ENCODE measurements at places on chromosomes 1 and 21.
A peak's percentile ranks its signal among the peaks of the same experiment; 100 is the strongest.

- DNase-seq = no peak
These were observed 75.3 kb upstream of the IGSF21 start for GRCh38 chr1:18032172-18032859.

DNA sequence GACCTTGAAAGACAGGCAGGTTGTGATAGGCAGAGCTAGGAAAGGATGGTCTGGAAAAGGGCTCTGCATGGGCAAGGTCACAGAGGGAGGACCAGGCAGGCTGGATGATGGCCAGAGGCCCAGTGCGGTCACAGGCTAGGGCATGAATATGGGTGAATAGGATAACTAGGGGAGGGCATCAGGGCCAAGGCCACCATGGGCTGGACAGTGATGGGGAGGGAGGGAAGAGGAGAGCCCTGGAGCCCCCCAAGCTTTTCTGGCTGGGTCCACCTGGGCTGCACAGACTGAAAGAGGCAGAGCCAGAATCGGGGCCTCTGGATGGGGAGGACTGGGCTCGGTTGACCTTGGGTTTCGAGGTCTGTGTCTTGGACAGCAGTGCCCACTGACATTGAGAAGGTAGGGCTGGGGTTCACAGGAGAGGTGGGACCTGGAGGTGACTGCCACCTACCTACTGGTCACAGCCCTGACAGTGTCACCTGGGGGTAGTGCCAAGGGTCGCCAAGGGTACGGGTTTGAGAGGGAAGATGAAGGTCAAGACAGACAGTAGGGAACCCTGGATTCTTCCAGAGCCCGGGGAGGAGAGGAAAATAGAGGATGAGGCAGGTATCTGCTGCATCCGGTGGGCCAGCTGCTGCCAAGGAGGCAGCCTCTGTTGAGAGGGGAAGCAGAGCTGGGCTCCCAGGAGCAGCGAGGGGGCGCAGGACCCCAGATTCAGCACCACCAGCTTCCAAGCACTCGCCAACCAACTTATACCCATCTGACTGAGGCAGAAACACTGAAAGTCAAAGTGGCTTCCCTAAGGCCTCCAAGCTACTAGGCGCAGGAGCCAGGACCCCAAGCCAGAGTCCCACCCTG, 6.1 kb upstream of the NPHP4 start:
- no peak for DNase-seq

GRCh38 chr1:205813755-205814058, 709 bp upstream of the SLC41A1 start:
- DNase-seq = peak; percentile 20

- no peak for DNase-seq
These were observed 100.1 kb downstream of the MAN1A2 start for GRCh38 chr1:117467336-117467735.

- no peak for DNase-seq
These were observed 198.2 kb upstream of the LMO4 start for GRCh38 chr1:87130438-87130837.

DNA sequence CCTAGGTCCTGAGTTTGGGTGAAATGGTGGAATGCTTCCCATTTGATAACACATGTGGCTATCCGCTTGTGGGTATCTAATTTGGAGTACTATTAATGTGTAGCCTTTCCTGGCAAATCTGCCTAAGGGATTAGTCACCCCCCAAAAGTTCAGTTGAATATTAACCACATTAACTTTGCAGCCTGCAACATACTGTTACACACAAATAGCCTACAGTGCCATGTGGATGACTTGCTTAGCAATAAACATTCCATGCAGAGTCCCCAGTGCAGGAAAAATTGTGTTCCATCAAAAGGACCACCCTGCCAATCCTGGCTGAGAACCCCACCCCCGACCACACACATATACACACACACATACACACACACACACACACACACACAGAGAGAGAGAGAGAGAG, 303.3 kb upstream of the ESRRG start:
- DNase-seq = no peak

DNA sequence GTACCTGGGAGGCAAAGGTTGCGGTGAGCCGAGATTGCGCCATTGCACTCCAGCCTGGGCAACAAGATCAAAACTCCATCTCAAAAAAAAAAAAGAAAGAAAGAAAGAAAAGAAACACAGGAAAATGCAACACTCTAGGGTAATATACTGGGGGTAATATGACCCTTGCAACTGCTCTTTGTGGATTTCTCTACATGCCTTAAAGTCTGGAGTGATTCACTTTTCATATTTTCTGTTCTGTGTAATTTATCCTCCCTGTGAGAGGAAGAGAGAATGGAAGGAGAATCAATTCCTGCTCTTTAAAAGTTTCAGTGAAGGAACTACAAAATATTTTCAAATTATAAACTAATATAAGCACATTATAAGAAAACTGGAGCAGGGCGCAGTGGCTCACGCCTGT, 22.7 kb downstream of the RIT1 start:
- DNase-seq = no peak

DNA sequence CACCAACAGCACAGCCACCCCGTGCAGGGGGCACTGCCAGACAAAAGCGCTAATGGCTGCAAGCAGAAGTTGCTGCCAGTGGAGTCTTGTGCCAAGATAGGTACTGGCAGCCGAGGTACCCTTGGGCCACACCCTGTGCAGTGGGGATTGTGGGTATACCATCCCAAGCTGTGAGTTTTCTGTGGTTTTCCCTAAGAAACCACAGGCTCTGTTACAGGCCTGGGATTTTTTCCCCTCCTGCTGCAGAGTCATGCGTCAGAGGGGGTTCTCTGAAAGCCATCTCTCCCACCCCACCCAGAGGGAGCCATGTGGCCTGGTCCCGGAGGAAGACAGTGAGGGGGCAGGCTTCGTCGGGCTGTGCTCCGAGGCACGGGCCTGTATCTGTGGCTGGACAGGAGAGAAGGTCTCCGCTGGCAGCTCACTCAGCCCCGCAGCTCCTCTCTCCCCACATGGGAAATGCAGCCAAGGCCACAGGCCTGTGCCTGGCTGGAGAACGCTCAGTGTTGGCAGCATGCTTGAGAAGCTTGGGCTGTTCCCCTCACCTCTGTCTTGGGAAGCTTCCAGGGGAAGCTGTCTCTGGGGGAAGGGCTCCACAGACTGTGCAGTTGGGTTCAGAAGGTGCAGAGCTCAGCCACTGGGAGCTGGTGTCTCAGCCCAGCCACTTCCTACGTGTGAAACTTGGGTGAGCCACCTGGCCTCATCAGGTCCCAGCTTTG, 42.5 kb downstream of the NEK2 start:
- DNase-seq = no peak

DNA sequence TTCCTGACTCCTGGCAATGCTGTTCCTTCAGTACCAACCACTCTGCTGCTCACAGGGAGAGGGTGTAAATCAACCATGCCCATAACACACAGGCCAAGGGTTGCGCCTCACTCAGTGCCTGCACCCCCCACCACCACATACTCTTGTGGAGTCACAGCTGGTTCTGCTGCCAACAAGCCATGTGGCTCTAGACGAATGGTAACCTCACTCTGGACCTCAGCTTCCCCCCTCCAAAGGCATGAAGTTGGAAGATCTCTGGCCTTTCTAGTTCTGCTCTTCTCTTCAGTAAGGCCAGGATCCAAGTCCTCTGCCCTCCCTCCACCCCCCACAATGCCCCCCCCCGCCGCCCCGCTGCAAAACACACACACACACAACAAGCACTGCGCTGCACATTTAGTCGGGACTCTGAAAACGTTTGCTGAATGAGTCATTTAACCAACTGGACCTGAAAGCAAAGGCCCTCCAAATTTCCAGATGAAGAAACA, 1.7 kb upstream of the GLIS1 start:
- no peak for DNase-seq
